Left colon (tissue), 2 donors: ENCODE measurements at places on chromosomes 3 and 15.

DNA sequence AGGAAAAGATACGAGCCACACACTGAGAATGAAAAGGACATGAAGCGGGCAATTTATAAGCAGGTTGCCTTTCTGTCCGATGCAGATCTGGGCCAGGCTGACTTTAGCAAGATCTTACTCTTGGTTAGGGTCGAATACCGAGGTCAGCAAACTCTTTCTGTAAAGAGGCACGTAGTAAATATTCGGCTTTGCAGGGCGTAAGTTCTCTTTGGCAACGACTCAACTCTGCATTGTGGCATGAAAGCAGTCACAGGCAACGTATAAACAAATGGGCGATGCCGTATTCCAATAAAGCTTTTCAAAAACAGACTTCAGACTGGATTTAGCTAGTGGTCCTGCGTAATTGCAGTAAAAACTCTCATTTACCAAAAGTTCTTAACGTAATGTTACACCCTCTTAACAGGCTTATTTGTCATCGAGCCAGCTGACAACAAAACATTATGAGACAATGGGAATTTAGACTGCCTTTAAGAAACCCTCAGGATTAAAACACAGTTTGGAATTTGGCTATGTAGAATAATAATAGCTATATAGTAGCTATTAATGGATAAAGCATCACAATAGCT, 13.1 kb upstream of the RPL35A start:
- DNase-seq, result no peak

DNA sequence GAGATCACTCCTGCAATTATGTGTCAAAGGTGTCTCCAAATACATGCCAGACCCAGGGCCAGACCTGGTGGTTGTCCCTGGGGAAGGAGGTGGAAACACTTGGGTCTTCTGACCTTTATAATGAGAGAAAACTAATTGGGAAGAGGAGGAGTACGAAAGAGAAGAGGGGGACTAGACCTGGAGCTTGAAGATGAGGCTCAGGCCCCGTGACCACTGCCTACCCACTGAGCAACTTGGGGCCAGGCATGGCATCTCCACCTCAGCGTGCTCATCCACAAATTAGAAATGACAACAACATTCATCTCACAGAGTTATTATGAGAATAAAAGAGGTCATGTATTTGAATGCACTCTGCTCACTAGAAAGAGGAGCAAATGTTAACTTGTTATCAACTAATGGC, 19.4 kb upstream of the SPTBN5 start:
- no peak for DNase-seq

DNA sequence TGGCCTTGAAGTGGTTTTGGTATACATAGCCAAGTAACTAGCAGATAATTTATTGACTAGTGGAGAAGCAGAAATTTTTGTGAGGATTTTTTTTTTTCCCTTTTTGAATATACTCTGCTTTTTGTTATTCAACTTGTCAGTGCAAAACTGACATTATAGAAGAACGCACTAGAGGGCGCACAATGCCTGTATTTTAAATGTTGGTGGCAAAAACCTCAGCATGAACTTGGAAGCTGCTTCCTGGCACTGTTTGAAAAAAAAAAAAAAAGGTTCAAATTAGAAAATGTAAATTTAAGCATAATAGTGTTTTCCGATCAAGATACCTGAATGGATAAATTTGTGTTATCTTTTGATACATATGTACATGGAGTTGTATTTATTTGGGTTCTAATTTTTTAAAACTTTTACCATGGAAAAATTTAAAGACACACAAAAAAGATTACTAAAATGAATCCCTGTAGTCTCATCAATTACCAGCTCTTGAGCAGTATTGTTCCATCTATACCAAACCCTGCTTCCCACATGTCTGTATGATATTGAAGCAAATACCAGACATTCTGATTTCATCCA, 56.0 kb downstream of the SLC25A26 start:
- DNase-seq, result peak; percentile 63

- no peak for DNase-seq
These were observed 50.4 kb downstream of the GHSR start for GRCh38 chr3:172397716-172398405.

DNA sequence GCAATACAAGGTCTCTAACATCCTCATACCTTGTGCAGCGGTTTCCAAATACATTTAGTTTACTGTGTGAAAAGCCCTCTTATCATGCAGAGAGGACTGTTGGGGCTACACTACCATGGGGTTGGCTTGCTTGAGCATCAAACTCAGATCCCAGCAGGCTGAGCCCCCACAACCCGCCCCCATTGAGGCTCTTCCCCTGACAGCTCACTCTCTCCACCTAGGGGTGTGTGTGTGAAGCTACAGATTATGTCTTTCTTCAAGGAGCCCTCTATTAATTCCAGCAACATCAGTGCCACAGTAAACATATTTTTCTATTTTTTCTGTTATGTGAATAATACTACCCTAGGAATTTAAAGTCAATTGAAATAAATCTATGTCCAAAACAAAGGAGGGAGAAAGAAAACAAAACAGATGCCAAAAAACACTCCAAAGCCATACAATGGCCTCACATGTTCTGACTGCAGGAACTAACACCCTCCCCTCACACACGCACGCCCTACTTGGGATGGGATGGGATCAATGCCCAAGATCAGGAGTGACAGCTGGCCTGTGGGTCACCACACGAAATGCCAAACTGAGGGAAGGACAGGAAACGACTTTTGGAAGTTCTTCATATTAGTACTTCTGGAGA, 14.7 kb downstream of the TM4SF4 start:
- DNase-seq, result no peak

DNA sequence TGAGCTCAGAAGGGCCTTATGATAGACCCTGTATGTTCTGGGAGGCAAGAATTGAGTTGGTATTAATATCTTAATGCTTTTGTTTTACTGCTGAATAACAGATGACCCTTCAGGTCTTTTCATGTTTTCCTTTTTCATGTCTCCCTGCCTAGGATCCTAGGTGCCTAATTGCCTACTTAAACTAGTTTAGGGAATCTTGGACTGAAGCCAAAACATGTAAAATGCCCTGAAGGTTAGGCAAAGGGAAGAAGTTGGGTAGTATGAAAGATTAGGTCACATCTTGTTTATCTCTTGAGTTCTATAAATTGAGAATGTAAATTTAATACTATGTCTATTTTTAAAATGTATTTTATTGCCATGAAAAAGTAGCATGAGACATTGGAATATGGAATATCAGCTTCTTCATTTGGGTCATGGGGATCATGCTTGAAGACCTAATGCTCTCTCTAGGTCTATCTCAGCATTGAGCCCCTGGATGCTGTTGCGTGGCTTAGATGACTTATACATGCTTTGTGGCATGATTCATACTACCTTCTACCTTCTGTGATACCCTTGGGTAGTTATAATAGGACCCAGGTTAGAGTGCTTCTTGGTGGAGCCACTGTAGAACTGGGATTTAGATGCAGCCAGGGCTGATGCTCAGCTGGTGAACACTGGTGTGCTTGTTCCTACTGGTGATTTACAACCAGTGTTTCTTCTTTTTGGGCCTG, 26.4 kb downstream of the RBM6 start:
- DNase-seq, result no peak

- DNase-seq, result no peak
These were observed 13.1 kb upstream of the LRRC2 start for GRCh38 chr3:46578973-46579755.

GRCh38 chr15:51738553-51738952, 1.1 kb upstream of the LYSMD2 start:
- DNase-seq, result no peak

DNA sequence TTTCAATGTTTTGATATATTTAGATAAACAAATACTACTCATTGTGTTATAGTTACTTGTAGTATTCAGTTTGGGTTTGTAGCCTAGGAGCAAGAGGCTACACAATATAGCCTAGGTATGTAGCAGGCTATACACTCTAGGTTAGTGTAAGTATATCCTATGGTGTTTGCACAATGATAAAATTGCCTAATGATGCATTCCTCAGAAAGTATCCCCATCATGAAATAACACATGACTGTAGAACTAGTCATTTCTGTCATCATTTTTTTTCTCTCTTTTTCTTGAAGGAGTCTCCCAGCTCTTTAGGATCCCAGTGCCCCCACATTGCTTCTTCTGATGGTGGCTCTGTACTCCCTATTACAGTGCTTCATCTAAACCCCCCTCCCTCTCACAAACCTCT, 157.7 kb upstream of the CADPS start:
- no peak for DNase-seq

- DNase-seq, result no peak
These were observed 318.8 kb upstream of the GBE1 start for GRCh38 chr3:82080261-82080660.

- DNase-seq, result no peak
These were observed 143.8 kb downstream of the GMNC start for GRCh38 chr3:190718671-190719070.

DNA sequence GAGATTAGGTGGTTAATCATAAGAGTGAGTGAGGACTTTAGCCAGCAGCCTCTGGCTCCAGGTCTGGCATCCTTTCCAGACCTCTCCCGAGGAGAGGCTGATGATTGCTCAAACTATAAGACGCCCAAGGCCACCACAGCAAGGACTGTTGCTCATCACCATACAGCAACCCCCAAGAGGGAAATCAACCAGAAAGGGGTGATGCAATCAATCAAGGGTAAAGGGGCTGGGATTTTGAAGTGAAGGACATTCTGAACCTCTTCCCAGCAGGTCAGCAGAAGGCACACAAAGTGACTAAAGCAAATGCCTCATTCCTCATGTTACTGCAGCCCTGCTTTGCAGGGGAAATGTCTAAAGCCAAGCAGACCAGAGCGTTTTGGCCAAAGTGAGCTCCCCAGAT, 247.3 kb upstream of the IGF1R start:
- no peak for DNase-seq

GRCh38 chr3:155572085-155572484, 172.8 kb downstream of the PLCH1 start:
- no peak for DNase-seq

- DNase-seq, result no peak
These were observed 5.6 kb downstream of the SPSB4 start for GRCh38 chr3:141056751-141057171.

DNA sequence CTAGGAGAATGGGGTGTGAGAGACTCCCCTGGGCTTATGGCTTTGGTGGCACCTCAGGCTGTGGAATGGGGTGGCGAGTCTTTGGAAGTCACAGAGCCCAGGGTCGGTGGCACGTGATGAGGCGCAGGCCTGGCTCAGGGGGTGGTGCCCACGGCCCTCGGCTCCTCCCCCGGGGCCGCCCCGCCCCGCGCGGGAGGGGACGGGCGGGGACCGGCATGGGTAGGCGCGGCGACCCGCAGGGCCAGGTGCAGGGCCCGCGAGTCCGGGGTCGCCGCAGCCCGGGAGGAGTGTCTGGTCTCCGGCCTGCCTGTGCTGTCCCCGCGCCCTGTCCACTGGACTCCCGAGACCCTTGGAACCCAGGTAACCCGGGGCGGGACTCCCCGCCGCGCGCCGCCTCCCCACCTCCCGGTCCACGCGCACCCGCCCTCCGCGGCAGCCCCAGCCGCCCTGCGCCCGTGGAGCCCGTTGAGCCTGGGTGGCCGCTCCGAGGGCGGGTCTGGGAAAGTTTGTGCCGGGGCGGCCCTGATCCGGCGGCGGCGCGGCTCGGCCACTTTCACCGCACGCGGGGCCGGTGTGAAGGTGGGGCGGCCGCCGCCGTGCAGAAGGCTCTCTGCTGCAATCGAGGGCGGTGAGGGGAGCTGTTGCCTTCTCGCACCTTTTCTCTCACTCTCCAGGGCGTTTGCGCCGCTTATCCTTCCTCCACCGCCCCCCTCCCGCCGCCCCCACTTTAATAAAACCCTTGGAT, at the start of gene PAQR5:
Gene PAQR5, plus strand, starts transcription at position 216 of the 745 bp plus-strand sequence. CDS start 61,169 bp downstream, outside the sequence.
- peak; percentile 53 for DNase-seq

GRCh38 chr15:68875377-68876116, 54.8 kb upstream of the SPESP1 start:
- DNase-seq, result peak; percentile 77

DNA sequence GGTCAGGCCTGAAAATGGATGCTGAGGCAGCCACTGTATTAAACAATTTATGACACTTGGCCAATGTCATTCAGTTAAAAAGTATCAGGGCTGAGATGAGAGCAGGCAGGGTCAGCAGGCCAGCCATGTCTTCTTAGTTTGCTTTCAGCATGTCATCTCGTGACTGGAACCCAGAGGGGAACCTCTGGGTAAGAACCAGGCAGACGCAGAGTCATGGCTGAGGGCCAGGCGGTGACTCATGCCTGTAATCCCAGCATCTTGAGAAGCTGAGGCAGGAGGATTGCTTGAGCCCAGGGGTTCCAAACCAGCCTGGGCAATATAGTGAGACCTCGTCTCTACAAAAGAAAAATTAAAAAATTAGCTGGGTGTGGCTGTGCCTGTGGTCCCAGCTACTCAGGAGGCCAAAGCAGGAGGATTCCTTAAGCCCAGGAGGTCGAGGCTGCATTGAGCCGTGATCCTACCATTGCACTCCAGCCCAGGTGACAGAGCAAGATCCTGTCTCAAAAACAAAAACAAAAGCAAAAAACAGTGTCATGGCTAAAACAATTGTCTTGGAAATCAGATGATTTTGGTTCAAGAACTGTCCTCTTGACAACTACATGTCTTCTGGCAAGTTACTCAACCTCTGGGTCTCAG, 11.7 kb downstream of the BCL2L10 start:
- peak; percentile 69 for DNase-seq

DNA sequence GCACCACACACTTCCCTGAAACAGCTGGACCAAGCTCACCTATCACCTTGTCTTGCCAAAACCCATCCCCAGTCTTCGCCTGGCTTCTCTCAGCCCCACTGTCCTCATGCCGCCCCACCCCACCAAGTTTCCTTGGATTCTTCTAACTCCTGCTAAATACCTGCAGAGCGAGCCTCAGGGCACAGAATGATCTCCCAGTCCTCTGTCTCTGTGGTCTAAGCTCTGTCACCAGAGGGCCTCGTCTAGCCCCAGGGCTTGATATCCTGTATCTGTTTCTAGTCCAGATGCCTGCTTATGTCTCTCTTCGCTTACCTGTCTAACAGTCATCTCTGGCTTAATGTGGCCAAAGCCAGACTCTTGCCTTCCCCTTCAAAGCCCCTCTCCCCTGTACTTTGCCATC, 9.7 kb downstream of the CCDC12 start:
- DNase-seq, result no peak

GRCh38 chr3:71625676-71626075, 42.1 kb upstream of the FOXP1 start:
- no peak for DNase-seq

DNA sequence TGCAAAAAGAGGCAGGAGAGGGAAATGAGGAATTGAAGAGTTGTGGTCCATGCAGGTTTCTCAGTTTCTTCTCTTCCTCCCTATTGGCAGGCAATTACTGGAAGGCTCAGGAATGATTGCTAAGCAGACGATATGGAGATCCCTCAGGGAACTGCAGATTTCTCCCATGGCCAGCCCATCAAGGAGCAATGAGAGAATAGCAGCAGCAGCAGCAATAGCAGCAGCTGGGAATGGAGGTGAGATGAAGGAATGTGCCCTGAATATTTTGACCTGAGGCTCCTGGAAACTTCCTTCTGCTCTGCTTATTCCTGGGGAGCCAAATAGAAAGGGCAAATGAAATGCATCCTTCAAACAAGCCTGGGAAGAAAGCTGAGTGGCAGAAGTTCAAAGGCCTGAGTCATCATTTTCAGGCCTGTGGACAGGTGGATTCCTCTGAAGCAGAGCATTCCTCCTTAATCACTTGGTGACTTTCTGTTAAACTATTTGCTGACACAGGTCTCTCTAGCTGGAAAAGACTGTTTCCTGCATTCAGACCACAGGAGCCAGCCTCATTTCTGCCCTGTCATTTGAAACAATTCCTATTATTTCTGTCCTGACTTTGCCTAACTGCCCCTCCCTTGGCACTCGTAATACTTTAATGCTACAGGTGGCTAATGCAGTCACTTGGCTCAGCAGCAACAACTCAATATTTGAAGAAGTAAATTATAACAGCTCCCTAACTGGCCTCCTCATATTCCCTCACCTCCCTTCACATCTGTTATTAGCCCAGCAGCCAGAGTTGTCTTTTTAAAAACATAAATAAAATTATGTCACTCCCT, 146.9 kb upstream of the GADL1 start:
- no peak for DNase-seq
